Ascending aorta (tissue), 2 donors: ENCODE measurements at places on chromosomes 2 and 18.

DNA sequence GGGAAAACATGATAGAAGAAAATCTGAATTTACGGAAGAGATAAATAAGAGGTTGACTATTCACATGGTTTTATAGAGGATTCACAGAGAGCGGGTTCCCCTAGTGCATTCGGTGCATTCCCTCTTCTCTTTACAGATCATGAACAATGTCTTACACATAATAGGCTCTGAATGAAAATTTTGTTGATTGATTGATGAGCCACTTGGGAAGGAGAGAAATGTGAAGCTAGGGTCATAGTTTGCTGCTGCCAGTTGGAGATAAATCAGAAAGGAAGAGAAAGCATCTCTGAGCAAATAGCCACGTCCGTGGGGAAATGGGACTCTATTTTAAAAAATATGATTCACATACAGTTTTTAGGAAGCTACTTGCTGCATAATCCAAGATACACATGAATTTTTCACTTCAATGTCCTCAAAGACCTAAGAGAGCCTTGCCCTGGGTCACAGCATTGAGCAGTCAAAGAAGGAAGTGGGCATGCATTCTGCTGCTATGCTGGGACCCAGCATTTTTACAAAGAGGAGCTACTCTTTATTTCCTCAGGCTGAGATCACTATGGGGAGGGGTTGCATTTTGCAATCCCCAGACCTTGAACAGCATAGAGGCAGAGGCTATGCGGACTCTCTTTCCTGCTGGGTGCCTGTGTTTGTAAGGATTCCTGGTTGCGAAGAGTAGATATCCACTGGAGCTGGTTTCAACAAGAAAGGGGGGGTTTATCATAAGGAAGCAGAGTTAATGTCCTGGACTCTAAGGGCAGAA, 395.3 kb downstream of the TSN start:
- no peak for DNase-seq
- no peaks in the 10 kb centered on the region for H3K36me3 ChIP-seq
- H3K4me1 ChIP-seq, result no peaks in the 10 kb centered on the region
- H3K4me3 ChIP-seq, result no peak overlapping the region
- H3K27ac ChIP-seq, result no peak overlapping the region

DNA sequence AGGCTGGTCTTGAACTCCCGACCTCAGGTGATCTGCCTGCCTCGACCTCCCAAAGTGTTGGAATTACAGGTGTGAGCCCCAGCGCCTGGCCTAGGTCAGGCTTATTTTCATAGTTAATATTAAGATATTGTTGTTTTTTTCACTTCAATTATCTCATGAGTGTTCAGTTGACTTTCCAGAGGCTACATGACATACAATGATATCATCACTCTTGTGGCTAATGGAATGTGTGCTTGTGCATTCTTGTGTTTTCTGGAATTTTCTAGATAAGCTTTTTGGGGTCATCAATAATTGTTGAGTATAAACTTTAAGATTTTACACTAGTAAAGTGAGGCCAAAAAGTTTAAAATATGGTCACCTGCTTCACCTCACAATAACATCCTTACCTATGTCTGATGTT, 180.9 kb downstream of the FIGN start:
- H3K27me3 ChIP-seq, result no peaks in the 10 kb centered on the region
- no peaks in the 10 kb centered on the region for H3K36me3 ChIP-seq
- H3K27ac ChIP-seq, result no peak overlapping the region
- DNase-seq, result no peak
- H3K4me3 ChIP-seq, result no peak overlapping the region
- H3K4me1 ChIP-seq, result no peaks in the 10 kb centered on the region

DNA sequence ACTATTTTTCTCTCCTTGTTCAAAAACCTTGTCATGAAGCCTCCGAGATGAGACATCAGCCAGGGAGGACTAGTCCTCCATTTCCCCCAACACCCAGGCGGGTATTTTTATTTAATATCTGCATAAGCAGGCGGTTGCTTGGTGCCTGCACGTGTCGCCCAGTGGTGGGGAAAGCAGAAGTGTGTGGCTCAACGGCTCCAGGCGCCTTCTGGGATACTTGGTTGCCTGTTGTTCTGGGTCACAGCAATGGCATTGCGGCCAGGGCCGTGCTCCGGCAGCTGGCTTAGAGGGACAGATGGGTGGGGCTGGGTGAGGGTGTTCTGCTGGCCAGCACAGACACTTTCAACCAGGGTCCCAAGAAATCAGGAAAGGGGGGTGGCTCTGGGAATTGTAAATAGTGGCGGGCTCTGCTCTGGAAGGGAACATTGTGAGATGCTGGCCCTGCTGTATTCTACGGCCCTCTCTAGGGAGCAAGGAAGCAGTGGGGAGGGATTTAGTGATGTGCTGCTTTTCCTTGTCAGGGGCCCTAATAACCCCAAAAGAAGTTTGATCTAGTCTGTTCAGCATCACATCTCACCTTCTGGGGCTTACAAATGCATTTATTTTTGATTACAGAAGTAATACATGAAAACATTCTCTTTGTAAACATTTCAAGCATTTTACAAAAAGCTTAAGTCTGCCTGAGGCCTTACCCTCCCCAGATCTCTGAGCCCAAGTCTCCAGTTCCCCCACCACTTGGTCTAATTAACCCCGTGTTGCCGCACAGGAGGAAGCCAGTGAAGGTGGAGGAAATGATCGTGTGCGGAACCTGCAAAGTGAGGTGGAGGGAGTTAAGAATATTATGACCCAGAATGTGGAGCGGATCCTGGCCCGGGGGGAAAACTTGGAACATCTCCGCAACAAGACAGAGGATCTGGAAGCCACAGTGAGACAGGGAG, 1.1 kb downstream of the VAMP8 start:
- H3K36me3 ChIP-seq, result no peaks in the 10 kb centered on the region
- H3K27ac ChIP-seq, result peak overlapping the region; percentile 52
- no peaks in the 10 kb centered on the region for H3K27me3 ChIP-seq
- peak overlapping the region; percentile 24 for H3K4me3 ChIP-seq

DNA sequence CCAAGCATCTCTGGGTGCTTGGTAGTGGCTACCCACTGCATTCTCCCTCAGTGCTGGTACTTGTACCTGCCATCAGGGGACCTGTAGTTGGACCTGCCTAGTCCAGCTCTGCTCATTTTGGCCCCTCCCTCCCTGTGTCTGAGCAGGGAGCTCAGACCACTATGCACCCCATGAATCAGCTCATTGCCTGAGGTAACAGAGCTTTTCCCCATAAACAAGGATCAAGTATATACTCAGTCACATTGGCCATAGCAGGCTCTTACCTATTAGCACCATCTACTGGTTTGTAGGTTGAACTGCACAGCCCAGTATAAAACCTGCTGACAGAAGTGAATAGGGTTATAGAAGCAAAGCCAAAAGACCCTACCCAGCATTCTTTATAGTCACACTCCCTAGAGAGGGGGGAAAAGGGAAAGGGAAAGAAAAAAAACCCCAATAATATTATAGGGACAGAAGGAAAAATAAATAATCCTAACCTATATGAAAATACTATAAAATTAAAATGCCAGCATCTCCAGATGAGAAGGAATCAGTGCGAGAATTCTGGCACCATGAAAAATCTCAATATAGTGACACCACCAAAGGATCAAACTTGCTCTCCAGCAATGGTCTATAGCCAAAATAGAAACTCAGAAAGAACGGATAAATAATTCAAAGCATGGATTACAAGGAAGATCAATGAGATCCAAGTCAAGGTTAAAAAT, 6.9 kb upstream of the FLACC1 start:
- no peaks in the 10 kb centered on the region for H3K27me3 ChIP-seq
- H3K27ac ChIP-seq, result no peak overlapping the region
- peaks cover 66% of the 10 kb centered on the region for H3K36me3 ChIP-seq
- DNase-seq, result no peak
- H3K4me1 ChIP-seq, result no peaks in the 10 kb centered on the region
- no peak overlapping the region for H3K4me3 ChIP-seq
